ENCODE measurements at places on chromosomes 16 and 17.

DNA sequence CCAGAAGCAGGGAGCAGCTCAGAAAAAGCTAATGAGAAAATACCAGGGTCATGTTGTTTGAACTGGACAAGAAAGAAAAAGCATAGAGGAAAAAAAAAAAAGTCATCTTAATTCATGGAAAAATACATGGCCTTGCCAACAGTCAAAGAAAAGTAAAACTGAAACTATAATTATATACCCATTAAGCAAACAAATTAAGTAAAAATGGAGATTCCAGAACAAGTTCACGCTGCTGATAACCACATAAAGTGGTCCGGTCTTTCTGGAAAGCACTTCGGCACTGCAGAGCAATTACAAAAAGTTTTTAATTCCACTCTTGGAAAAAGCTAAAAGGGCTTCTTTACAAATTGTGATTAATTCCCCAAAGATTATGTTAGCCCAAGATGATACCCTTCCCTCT lies 12.4 kb upstream of the P2RX5 start:
- no peak for DNase-seq

- DNase-seq, result no peak
Measured at GRCh38 chr16:63625126-63625525, 1496.7 kb downstream of the CDH11 start.

DNA sequence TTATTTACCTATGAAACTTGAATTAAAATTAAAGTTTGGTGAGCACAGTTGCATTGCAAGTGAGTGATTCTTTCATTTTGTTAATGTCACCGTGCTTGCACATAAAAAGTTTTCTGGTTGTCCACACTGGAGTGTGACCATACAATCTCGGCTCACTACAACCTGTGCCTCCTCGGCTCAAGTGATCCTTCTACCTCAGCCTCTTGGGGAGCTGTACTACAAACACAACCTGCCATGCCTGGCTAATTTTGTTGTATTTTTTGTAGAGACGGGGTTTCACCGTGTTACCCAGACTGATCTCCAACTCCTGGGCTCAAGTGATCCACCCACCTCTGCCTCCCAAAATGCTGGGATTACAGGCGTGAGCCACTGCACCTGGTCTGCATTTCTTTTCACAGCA lies 50.1 kb upstream of the ADCY7 start:
- DNase-seq, result no peak

DNA sequence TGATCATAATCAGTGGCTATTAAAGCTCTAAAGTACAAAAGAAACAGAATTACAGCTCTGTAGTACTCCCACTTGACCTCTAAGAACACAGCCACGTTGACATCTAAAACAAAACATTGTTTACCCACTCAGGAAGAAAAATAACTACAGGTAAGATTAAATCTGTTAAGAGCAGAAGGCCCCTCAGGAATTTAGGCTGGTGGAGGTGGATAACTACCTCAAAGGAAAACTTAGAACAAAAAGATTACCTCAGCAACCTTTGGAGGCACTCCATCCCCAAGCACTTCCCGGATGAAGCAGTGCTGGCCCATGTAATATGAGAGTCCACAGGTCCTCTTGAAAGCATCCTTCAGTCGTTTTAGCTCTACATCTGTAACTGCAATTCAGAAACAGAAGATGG lies 46.7 kb downstream of the USP32 start:
- no peak for DNase-seq

DNA sequence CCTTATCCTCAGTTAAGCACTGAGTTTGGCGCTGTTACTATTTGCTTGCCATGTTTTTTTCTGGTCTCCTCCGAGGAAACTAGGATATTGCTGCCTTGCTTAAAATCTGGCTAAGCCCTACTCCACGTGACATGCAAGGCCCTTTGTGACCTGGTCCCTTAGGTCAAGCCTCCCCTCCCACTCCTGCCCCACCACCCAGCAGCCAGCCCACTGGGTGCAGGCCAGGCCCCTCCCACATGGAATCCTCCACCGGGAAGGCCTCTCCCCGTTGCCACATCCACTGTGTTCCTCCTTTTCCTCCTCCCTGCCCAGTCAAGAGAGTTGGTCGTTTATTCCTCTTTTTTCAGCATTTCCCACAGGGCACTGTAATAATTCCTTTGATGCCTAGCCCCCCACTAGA lies 16.2 kb downstream of the PSMD3 start:
- no peak for DNase-seq

Measured in effector CD4-positive, alpha-beta T cell (primary cell).